ENCODE measurements at places on chromosomes 3 and 15. TPM values are rescaled to one million over a fixed set of nuclear protein-coding genes. Genes with fewer than 3 reads are reported as not detected.

GOLGA6L10 gene
- total RNA-seq = 1.7 TPM

OXSR1 gene
- 56.3 TPM for total RNA-seq

- H3K27ac ChIP-seq = no peak overlapping the region
- no peaks in the 10 kb centered on the region for H3K4me1 ChIP-seq
- H3K36me3 ChIP-seq = no peaks in the 10 kb centered on the region
- no peak for DNase-seq
These were observed 65.1 kb upstream of the TEX264 start for GRCh38 chr3:51605938-51606337.

- no peak overlapping the region for H3K4me3 ChIP-seq
- no peaks in the 10 kb centered on the region for H3K27me3 ChIP-seq
- H3K36me3 ChIP-seq = no peaks in the 10 kb centered on the region
These were observed 255.4 kb upstream of the UBE2E1 start for GRCh38 chr3:23550402-23550801.

GRCh38 chr3:45487508-45487907 lies 99.1 kb downstream of the LARS2 start:
- H3K36me3 ChIP-seq = no peaks in the 10 kb centered on the region
- no peak overlapping the region for H3K27ac ChIP-seq
- no peak overlapping the region for H3K4me3 ChIP-seq
- no peaks in the 10 kb centered on the region for H3K27me3 ChIP-seq
- H3K4me1 ChIP-seq = no peaks in the 10 kb centered on the region
- no peak for DNase-seq

CALML4 gene
- total RNA-seq = 6.4 TPM

All from CD8-positive, alpha-beta memory T cell (primary cell).